Foreskin fibroblast (primary cell): ENCODE measurements at places on chromosomes 1 and 21.

GRCh38 chr1:165632491-165632890, 1.5 kb downstream of the MGST3 start:
- no peak for DNase-seq

DNA sequence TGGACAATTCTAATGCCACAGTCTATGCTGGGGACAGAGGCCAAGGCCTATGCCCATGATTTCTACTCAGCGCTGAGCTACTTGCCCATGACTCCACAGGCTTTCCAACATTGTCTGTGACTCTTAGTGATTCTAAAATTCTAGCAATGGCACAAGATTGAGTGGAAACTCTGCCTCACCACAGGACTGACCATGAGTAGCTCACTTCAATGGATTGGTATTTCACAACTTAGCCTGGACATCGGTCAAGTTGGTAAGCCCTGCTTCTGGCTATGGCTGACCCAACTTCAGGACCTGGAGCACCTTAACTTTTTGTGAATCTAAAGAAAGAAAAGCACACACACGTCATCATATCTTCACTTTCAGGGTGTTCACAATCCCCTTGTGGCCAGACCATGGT, 255.1 kb downstream of the SDCCAG8 start:
- DNase-seq: no peak

DNA sequence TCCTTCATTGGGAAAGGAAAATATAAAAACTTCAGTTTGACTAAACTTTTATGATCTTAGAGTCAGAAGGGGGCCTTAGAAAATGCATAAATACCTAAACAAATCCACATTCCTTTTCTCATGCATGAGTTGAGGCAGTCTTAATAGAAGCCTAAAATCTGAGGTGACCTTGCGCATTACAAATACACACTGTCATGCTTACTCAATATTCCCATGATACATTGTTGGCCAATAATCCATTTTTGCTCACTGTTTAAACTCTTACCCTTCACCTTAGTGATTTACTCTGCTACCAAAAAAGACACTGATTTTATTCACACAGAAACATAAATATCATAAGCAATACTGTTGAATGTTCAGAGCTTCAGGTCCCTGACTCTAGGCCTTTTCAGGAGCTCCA, 19.1 kb upstream of the TMCO1 start:
- DNase-seq: no peak

- DNase-seq: no peak
Observed at GRCh38 chr1:180630408-180631193, 1.2 kb upstream of the XPR1 start.

GRCh38 chr1:244011786-244012185, 39.3 kb upstream of the ZBTB18 start:
- no peak for DNase-seq

DNA sequence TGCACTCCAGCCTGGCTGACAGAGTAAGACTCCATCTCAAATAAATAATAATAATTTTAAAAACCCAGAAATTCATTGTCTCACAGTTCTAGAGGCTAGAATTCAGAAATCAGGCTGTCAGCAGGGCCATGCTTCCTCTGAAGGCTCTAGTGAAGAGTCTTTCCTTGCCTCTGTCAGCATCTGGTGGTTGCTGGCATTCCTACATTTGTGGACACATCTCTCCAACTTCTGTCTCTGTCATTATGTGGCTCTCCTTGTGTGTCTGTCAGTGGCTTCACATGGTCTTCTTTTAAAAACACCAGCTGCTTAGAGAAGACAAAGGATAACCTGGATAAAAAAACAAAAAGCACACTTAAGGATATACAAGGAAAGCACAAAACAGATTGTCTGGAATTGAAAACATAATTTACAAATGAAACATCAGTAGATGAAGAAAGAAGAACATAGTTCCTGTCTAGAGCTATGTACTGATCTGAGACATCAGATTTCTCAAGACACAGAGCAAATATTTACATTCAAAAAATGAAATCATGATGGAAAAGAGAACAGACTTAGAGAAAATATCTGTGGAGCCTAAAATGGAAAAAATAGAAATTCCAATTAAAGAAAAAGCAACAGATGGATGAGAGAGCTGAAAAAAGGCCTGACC, 32.7 kb upstream of the ASB17 start:
- no peak for DNase-seq
